ENCODE measurements at places on chromosomes 7 and 10.

DNA sequence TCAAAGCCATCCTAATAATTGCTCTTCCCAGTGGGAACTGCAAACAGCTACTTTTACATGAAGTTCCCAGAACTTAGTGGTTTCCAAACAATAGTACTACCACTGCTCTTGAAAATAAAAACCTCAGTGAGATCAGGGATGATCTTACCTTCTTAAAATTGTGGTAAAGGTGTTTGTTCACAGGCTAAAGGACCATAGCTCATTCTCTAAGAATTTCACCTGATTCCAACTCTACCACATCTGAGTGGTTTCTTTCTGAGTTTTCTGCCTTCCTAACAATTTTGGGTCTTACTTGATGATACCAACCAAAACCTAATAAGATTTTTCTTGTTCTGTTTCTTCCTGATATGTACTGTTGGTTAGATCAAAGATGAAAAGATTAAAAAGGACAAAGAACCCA lies 45.6 kb upstream of the AGBL3 start:
- DNase-seq, result no peak

DNA sequence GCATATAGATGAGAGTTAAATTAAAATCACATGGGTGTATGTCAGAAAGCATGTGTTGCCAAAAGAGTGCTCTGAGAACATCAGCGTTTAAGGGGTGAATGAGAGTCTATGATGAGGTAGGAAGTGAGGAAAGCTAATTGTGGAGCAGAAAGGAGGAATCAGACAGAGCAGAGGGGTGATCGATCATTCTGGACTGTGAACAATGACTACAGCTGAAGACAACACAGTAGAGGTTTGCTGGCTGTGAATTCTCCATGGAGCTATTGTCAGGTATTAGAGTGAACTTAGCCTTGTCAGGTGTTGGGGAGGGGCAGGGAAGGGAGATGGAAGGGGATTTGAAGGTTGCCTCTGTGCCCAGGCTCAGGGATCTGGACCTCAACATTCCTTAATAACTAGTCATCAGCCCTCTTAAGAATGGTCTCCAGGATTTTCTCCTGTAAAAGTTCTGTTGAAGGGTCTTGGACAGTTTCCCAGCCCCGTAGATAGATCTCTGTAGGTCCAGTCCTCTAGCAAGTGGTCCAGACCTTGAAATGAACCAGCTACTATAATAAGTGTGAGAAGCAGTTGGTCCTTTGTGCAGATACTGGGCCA lies 57.1 kb downstream of the KIF5B start:
- DNase-seq, result no peak

- no peak for DNase-seq
Measured at GRCh38 chr10:109187677-109188076, 735.6 kb downstream of the XPNPEP1 start.

- DNase-seq, result no peak
Measured at GRCh38 chr7:88480896-88481295, 174.2 kb upstream of the STEAP4 start.

DNA sequence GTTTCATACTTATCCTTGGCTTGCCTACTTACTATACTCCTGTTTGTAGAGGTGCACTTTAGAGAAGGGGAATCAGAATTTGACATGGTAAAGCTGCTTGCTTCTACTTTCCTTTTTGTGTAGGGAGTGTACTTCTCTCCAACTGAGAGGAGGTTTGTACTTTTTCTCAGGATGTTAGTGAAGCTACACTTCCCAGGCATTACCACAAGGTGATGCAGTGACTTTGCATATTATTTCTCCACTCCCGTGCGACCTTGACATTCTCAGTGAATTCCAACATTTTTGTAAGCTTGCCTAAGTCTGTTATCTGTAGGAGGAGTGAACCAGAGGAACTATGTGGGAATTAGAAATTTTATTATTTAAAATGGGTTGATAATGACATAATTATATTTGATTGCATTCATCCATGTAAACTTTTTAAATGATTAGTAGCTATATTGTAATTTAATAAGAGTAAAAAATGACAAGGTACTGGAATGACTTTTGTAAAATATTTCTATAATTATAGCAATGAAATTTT lies 5.2 kb downstream of the TAX1BP1 start:
- DNase-seq, result no peak

DNA sequence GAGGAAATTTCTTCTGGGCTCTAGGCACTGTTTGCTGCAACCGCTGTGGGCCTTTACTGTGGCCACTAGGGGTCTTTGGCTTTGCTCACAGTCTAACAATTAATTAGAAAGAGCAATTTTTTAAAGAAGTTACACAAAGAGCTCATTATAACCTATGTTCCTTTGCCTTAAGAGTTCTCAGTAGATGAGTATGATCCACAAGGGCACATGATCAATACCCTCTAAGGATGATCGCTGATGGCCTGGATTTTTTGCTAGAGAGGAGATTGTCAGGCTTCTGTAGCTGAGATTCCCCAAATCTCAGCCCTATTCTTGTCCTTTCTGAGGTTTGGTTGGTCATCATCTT lies 80.8 kb upstream of the RHOBTB1 start:
- no peak for DNase-seq

- no peak for DNase-seq
Measured at GRCh38 chr7:149838992-149839408, 825 bp downstream of the ZNF862 start.

DNA sequence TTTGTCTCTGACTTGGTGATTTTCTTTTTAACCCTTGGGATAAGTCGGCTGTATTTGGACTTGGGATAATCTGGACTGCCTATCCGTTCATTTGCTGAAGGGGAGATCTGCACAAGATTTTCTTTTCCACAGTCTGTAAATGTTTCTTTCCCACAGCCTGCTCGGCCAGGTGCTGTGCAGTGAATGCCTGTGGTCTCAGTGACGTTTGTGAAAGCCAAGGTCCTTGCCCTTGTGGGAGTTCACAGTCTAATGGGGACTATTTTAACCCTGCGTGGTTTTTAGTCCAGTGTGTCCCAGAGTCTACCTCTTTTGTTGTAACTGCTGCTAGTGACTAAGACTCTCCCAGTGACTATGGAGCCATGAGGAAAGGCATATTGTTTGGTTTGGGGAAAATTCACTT lies 8.9 kb downstream of the PNLIP start:
- no peak for DNase-seq

- no peak for DNase-seq
Measured at GRCh38 chr7:25798344-25798743, 353.7 kb upstream of the NFE2L3 start.

GRCh38 chr7:148151778-148152177 lies 438.8 kb upstream of the C7orf33 start:
- DNase-seq, result no peak

DNA sequence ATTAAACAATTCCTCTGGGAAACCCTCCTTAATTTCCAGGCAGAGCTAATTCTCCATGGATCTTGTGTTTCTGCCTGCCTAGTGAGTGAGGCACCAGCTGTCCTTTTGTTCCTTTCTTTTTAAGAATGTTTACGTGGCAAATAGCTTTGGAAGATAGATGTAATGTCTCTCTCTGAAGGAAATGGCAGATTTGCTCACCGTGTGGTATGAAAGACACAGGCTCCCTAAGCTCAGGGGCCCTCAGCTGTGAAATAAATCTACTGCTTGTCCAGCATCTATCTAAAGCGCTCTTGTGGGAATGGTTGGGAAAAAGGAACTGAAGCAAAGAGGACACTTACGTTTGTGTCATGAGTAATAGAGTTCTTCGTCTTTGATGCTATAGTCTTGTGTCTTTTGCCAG lies 64.6 kb downstream of the FAS start:
- DNase-seq, result no peak

GRCh38 chr10:5092848-5093790 lies 1.1 kb upstream of the AKR1C3 start:
- DNase-seq, result no peak

- no peak for DNase-seq
Measured at GRCh38 chr10:101941871-101942270, 98.3 kb upstream of the KCNIP2 start.

- DNase-seq, result no peak
Measured at GRCh38 chr10:36349445-36350078, 707.5 kb upstream of the FZD8 start.

DNA sequence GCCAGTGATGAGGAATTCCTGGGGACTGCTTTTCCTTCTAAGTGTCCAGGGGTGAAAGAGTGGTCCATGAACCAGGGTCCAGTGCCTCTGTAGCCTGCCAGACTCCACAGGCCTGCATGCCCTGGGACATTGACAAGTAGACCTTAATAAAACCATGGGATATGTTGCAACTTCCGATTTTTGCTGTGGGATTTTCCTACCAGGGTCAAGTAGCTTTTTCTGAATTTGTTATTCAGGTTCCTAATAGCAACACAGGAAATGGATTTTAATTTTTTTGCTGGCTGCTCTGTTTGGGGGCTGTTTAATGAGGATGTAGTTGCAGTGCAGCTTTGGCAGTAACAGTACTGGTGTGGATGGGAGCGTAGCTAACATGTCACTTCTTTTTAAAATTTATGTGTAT lies 42.1 kb downstream of the WBP1L start:
- DNase-seq, result peak; percentile 23

DNA sequence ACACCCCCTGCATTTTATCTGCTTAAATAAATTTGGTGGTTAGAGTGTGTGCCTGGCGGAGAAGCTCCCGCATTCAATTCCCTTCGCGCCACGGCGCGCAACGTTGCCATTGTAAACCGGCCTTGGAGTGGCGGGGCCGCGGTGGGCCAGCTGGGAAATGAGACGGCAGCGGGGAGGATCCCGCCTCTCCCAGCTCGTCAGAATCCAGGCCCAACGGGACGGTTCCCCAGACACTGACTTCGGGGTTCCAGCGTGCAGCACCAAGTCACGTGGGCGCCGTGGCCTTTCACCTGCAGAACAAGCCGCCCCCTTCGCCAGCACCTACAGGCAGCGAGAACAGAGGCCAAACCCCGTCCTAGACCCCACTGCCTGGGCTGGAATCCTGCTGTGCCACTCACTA lies 103.4 kb downstream of the GRID1 start:
- DNase-seq, result no peak

DNA sequence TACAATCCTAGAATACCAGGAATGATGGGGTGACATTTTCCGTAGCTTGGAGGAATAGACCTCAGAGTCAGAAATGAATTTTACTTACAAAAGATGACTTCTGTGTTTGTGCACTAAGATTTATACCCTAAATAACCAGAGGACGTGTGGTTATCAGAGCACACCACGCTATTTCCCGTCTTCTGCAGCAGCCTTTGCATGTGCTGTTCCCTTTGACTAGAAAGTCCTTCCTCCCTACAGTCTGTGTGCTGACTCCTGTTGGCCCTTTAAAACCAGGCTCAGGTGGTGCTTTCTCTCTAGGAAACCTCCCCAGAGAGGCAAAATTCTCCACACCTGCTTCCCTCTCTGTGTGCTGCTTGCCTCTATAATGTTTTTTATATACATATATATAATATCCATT lies 73.3 kb upstream of the SMNDC1 start:
- DNase-seq, result no peak

DNA sequence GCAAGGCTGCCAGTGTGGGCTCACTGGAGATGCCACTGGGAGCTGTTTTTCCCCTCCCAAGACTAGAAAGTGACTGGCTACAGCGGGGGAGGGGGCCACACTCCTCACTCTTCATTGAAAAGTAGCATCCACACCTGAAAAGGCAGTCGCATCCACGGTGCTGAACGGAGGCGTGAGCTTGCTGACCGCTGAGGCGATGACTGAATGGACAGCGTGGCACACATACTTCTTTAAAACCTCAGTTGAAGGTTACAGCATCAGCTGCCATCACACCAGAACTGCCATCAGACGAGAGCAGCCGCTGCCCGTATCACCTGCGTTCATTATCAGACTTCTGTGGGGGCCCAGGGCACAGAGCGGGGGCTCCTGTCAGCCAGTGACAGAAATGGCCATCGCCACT lies 327.2 kb downstream of the DNAJB6 start:
- no peak for DNase-seq

DNA sequence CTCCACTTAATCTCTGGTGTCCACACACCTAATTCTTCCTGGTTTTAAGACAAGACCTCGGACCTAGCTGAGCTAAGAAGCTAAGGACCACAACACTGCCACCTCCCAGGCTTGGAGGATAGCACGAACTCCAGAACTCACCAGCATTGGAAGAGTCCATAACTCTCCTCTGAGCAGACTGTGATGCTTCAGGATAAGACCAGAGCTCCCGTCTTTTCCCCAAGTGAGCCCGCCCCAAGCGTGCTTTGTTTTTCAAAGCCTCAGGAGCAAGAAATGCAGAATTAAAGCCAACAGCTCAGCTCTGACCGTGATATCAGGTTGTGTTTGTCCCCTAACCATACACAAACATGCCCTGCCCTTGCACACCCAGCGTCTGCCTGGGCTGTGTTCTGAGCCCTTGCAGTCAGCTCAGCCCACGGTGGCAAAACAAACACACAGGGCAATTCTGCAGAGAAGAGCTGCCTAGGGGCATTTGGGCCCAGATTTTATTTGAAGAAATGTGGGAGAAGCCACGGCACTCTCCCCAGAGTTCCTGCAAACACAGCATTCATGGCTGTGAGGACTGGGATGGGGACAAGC lies 145.4 kb downstream of the WDR11 start:
- DNase-seq, result no peak

- DNase-seq, result no peak
Measured at GRCh38 chr10:91551856-91552255, 81.0 kb downstream of the PPP1R3C start.

DNA sequence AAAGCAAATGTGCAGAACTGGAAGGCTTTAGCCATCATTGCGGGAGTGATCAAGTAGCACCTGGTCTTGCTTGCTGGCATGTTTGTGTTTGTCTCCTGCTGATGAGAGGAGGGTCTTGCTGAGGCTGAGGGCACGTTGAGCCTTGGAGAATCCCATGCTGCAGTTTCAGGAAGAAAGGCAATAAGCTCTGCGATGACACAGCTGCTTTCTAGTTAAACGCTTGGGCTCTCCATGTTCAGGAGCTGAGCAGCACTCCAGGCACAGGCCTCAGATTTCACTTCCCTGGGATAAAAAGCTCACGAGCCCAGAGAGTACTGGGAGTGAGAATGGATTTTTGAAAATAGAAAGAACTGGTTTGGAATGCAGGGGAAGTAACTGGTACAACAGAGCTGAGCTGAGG lies 100.8 kb downstream of the LRRC18 start:
- DNase-seq, result no peak

DNA sequence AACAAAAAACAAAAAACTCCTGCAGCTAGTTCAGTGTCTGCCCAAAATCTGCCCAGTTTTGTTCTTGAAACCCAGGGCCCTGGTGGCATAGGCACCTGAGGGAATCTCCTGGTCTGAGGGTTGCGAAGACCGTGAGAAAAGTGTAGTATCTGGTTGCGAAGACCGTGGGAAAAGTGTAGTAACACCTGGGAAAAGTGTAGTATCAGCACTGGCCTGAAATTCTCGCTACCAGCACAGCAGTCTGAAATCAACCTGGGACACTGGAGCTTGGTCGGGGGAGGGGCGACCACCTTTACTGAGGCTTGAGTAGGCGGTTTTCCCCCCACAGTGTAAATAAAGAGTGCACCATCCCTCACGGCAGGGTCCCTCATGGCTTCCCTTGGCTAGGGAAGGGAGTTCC lies 82.5 kb upstream of the SP4 start:
- DNase-seq, result no peak

DNA sequence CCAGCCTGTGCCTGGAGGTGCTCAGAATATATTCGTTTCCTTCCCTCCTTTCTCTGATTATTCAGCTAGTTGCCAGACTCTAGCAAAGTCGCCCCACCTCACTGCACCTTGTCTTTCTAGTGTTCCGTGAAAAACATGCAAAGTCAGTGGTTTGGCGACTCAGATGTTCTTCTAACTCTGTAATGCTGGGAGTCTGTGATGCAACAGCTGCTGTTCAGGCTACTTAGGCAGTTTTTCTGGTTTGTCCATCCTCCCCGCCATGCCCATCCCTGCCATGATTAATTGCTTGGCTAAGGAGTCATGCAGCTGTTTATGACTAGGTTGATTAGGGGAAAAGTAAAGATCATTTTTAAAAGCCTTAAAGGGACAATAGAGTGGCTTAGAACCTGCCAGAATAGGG lies 99.4 kb downstream of the MTPN start:
- DNase-seq, result no peak
